ENCODE measurements at places on chromosomes 2 and 18.

DNA sequence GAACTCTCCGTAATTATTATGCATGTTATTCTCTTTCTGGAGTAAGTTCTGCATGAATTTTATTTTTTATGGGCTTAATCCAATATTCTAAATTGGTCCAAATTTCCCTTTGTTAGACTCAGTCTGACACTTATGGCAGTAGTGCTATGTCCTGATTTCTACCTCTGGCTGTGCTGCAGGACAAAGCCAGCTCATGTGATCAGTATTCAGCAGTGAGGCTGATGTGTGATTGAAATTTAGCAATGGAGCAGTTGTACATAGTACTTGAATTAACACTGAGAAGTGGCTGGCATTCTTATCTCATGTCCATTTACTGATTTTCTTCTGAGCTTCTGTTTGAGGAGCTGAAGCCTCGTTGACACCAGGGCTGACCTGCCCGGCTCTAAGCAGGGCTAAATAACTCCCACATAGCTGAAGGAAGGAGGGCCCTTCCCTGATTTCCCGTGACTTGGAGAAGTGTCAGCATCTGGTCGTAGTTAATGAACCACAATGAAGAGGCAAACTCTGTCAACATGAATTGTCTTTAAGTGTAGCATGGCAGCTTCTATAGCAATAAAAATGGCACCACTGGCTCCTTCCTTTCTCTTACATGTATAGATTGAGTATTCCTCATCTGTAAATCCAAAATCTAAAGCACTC lies 159.0 kb upstream of the RASGRP3 start:
- DNase-seq = no peak
- no peak overlapping the region for H3K27ac ChIP-seq
- H3K36me3 ChIP-seq = no peaks in the 10 kb centered on the region
- H3K4me3 ChIP-seq = no peak overlapping the region

GRCh38 chr18:35693829-35694228 lies 112.3 kb downstream of the GALNT1 start:
- DNase-seq = peak; percentile 13
- H3K36me3 ChIP-seq = peaks cover 52% of the 10 kb centered on the region
- no peaks in the 10 kb centered on the region for H3K4me1 ChIP-seq
- H3K4me3 ChIP-seq = no peak overlapping the region
- no peak overlapping the region for H3K27ac ChIP-seq
- H3K27me3 ChIP-seq = no peaks in the 10 kb centered on the region

GRCh38 chr2:64607381-64608304 lies 46.1 kb downstream of the SERTAD2 start:
- peak; percentile 27 for DNase-seq
- no peak overlapping the region for H3K27ac ChIP-seq
- H3K4me1 ChIP-seq = peaks cover 34% of the 10 kb centered on the region
- no peak overlapping the region for H3K4me3 ChIP-seq
- H3K36me3 ChIP-seq = no peaks in the 10 kb centered on the region
- H3K27me3 ChIP-seq = no peaks in the 10 kb centered on the region

DNA sequence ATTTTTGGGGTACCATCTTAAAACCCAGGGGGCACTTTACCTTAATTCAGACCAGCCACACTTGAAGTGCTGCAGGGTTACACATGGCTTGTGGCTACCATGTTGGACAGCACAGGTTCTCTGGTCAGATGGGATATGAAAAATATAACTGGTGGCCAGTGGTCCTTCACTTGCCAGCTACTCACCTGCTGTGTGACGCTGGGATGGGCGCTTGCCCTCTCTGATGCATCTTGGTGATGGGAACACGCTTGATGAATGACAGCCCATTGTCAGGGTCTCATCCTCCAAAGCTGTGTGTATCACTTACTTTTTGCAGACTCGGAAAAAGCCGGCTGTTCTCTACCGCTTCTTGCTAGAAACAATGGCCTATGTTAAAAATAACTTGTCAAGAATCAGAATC lies 22.5 kb downstream of the HJURP start:
- peaks cover 6% of the 10 kb centered on the region for H3K4me1 ChIP-seq
- H3K27ac ChIP-seq = no peak overlapping the region
- no peaks in the 10 kb centered on the region for H3K36me3 ChIP-seq
- H3K4me3 ChIP-seq = no peak overlapping the region
- H3K27me3 ChIP-seq = no peaks in the 10 kb centered on the region

- peaks cover 5% of the 10 kb centered on the region for H3K4me1 ChIP-seq
- peak overlapping the region; percentile 81 for H3K4me3 ChIP-seq
- no peaks in the 10 kb centered on the region for H3K27me3 ChIP-seq
- H3K27ac ChIP-seq = no peak overlapping the region
Observed at GRCh38 chr18:11981543-11982366, 448 bp downstream of the IMPA2 start.

DNA sequence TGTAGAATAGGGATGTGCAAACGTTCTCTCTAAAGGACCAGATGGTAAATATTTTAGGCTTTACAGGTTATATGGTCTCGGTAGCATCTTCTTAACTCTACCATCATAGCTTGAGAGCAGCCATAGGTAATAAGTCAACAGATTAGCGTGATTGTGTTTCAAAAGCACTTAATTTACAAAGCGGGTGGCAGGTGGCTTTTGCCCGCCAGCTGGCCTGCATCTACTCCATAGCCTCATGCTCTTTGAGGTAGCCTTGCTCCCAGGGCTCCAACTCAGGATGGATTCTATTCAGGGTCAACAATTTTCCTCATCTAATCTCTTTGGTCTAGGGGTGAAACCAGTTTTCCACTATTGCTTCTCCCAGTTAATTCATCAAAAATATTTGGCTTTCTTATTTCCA lies 5.0 kb upstream of the ATP9B start:
- no peaks in the 10 kb centered on the region for H3K27me3 ChIP-seq
- peaks cover 5% of the 10 kb centered on the region for H3K4me1 ChIP-seq
- H3K27ac ChIP-seq = no peak overlapping the region
- H3K4me3 ChIP-seq = no peak overlapping the region
